Cortex of kidney (tissue), 1 donor: ENCODE measurements at places on chromosomes 16 and 17.

- no peak for DNase-seq
Observed at GRCh38 chr16:48810436-48810802, 200.4 kb upstream of the N4BP1 start.

GRCh38 chr17:51261024-51261963, 948 bp downstream of the UTP18 start:
- no peak for DNase-seq

DNA sequence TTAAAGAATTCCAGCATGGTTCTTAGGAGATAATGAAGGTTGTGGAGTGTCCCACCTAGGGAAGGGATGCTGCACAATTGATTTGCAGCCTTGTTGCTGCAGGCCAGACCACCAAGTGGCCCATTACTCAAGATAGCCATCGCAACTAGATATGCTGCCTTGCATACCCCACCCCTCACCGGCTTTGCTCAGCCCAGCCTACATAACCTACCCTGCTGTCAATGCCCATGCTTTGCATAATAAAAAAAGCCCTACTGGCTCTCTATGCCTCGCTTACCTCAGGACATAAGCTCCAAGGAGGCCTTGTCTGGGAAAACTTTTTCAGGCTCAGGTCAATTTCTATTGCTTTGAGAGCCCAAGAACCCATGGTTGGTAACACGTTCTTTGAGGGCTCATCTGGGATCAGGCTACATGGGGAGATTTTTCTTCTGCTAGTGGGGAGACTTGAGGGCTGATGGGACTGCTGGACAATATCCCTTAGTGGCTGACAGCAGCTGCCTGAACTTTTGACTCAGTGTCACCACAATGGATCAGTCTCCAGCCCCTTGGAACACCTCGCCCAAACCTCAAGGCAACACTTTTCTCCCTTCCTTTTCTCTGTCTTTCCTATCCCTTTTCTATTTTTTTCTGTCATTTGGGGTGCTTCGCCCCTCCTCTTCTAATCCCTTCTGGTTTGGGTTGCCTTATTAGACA, 38.3 kb downstream of the SCPEP1 start:
- no peak for DNase-seq

DNA sequence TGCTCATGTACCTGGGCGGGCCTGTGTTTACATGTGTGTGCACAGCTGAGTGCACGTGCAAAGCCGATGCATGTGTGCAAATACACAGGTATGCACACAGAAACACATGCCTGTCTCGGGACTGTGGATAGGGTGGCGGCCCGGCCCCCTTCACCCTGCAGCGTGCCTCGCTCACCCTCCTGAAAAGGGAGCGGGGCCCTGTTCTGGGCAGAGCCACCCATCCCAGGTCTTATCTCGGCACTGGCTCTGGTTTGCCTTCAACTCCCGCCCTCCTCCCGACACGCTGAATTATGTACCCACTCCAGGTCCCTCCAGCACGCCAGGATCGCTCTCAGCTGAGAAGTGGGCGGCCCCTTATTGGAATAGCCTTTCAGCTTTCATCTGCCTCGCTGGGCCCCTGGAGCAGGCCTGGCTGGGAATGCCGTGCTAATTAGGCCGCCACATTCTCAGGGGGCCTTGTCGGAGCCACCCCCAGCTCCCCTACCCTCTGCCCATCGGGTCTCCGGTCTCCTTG, 77.8 kb downstream of the RTN4RL1 start:
- DNase-seq: no peak

GRCh38 chr16:69727916-69728270, 1.5 kb upstream of the NQO1 start:
- no peak for DNase-seq

GRCh38 chr16:68368301-68368888, 57.6 kb downstream of the PRMT7 start:
- no peak for DNase-seq

DNA sequence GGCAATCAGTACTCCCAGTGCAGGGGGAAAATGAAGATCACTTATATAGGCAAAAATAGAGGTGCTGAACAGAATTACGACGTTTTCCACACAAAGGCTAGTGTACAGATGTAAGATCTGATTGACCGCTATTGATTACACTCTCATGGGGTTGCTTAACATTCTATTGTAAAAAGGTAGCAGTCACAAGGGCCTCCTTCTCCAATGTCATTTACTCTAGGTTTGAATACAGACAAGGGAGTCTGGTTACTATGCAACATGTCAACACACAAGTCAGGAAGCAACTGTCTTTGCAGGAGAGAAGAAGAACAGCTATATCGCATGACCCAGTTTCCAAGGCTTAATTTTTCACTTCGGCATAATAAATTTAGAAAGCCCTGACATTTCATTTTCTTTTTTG, 7.9 kb downstream of the KRT37 start:
- DNase-seq: no peak

- no peak for DNase-seq
Observed at GRCh38 chr16:25633549-25633948, 58.2 kb upstream of the HS3ST4 start.

- no peak for DNase-seq
Observed at GRCh38 chr17:43803758-43804157, 23.5 kb downstream of the CFAP97D1 start.
